Astrocyte of the cerebellum (primary cell): ENCODE measurements at places on chromosomes 12 and 14.
A peak's percentile ranks its signal among the peaks of the same experiment; 100 is the strongest.

GRCh38 chr12:5522432-5523335 lies 90.8 kb downstream of the NTF3 start:
- DNase-seq, result no peak

DNA sequence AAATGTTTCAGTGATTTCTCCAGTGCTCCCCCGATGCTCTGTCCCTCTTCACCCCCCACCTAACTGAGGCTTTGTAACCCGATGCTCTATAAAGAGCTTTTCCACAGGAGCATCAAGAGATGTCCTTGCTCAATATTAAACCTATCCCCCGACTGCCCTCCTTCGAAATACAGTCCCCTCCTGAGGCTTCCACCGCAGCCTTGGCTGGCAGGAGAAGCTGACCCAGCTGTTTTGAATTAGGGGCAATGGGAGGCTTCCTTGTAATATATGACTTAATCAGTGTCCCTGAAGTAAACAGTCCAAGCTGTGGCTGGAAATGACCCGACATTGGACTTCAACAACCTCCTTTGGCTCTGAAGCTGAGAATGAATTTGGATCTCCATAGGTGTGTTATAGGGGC lies 62.4 kb downstream of the TMEM30B start:
- DNase-seq, result no peak

- no peak for DNase-seq
These were observed 113.8 kb downstream of the EGLN3 start for GRCh38 chr14:33836900-33837577.

GRCh38 chr12:27462851-27463250 lies 16.3 kb downstream of the SMCO2 start:
- DNase-seq, result no peak

- DNase-seq, result no peak
These were observed 45.3 kb downstream of the R3HDM2 start for GRCh38 chr12:57385586-57385985.

GRCh38 chr12:71426300-71427047 lies 13.1 kb upstream of the LGR5 start:
- DNase-seq, result no peak

- no peak for DNase-seq
These were observed 161.8 kb downstream of the PAH start for GRCh38 chr12:102755266-102755665.

DNA sequence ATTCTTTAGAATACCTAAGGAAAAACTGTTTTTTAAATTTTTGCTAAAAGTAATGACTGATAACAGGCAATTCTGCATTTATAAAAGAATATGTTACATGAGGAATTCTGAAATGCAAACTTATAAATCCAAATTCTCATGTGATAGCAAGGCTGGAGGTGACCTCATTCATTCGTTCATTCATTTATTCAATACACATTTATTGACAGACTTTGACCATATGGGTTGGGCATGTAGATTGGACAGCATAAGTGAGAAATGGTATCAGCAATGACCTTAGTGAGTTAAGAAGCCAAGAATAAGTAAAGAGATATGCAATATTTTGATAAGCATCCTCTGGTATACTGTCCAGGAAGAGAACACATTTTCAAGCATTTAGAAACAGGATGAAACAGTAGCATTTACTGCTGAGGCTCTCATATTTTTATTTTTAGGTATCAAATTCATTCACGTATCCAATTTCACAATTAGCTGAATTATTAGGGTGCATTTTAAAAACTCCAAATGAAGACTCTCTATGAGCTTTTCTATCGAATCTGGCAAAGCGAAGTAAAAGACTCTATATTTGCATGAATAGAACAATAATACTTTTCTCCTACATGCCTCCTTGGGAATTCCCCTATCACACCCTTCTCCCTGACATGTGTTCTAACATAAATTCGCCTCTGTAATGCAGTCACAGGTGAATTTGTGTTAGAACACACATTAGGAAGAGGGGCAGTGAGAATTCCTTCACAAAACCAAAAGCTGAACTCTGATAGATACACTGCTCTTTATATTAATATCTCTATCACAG lies 49.9 kb downstream of the PEBP1 start:
- no peak for DNase-seq

- no peak for DNase-seq
These were observed 479 bp downstream of the KDM5A start for GRCh38 chr12:388541-389141.

GRCh38 chr14:91387169-91387835 lies 30.3 kb downstream of the CCDC88C start:
- peak; percentile 51 for DNase-seq

GRCh38 chr12:7351177-7351576 lies 47.3 kb downstream of the ACSM4 start:
- DNase-seq, result no peak

DNA sequence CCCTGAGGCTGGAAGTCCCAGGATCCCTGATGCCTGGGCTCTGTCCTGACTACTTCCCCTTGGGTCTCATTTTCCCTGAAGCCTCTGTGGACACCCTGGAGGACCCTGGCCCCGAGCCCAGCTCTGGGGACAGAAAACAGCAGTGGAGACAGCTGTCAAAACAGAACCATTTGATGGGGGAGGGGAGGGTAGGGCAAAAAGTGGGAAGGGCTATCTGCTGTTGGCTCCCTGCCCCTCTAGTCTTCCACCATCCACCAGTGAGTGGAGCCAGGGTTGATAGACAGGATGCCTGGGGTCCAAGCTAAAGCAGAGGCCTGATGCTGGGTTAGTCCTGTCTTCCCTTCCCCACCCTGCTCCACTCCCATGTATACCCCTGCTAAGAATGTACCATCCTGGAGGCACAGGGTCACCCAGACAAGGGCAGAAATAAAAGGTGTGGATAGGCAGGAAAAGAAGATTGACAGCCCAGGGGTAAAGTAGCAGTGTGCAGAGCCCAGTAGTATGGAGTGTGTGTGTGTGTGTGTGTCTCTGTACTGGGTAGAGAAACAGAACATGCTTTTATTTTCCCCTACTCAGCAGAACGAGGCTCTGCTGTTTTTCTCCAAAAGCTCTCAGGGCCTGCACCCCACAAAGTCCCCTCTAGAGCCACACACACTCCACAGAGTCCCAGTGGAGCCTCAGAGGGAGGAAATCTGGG lies 9.8 kb downstream of the ZNF385A start:
- no peak for DNase-seq

- DNase-seq, result no peak
These were observed 117.9 kb upstream of the SFSWAP start for GRCh38 chr12:131592972-131593371.

GRCh38 chr12:74889563-74890236 lies 319.9 kb downstream of the KCNC2 start:
- no peak for DNase-seq
